GM12878 (cell line): ENCODE measurements at places on chromosomes 4 and X.

- no peak for DNase-seq
These were observed 60.5 kb upstream of the SLC25A4 start for GRCh38 chr4:185082561-185082960.

- DNase-seq, result no peak
These were observed 486.4 kb upstream of the FAT1 start for GRCh38 chr4:187209921-187210613.

- DNase-seq, result no peak
These were observed 42.4 kb downstream of the PTTG2 start for GRCh38 chr4:38002451-38003071.

GRCh38 chr4:7912826-7913225 is 26.8 kb downstream of the AFAP1 start:
- DNase-seq, result no peak

GRCh38 chr4:169416997-169417396 is 146.2 kb upstream of the SH3RF1 start:
- no peak for DNase-seq

- no peak for DNase-seq
These were observed 4.5 kb downstream of the ACSL1 start for GRCh38 chr4:184821242-184821641.

GRCh38 chr4:576245-576821 is at the start of gene TMEM271:
Gene TMEM271, minus strand, starts transcription at chr4:576295. Its CDS starts 233 bp downstream, at chr4:576062.
- no peak for DNase-seq

- no peak for DNase-seq
These were observed 2.3 kb downstream of the SPATA4 start for GRCh38 chr4:176193126-176193525.

DNA sequence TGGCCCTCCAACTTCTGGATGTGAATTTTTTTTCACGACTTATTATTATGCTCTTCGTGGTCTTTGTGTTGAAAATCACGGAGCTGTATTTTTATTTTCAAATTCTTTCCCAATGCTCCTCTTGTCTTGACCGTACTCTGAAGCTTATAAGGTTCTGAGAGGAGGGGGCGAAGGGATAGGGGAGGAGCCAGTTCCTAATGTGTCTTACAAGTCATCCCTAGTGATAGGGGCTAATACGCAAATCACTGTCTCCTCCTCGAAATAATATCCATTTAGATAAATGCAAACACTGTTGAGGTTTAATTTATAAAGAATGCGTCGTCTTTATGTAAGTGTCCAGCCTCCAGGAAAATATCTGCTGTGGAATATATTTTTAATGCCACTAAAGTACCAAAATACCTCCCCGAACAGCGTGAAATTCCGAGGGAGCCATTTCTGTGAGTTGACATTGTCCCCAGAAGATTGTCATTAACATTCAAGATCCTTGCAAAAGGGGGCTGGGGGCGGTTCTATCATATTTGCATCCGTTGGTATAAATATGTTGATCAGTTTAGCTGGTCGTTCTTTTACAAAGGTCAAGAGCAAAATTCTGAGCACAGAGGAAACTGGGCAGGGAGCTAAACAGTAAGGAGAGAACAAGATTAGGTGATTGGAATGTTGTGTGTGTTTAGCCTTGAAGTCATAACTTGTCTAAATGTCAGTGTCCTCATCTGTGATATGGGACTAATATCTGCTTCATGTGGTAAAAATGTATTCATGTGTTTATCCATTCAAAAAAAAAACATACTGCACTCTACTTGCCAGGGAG is 3.7 kb upstream of the FAT1 start:
- no peak for DNase-seq

DNA sequence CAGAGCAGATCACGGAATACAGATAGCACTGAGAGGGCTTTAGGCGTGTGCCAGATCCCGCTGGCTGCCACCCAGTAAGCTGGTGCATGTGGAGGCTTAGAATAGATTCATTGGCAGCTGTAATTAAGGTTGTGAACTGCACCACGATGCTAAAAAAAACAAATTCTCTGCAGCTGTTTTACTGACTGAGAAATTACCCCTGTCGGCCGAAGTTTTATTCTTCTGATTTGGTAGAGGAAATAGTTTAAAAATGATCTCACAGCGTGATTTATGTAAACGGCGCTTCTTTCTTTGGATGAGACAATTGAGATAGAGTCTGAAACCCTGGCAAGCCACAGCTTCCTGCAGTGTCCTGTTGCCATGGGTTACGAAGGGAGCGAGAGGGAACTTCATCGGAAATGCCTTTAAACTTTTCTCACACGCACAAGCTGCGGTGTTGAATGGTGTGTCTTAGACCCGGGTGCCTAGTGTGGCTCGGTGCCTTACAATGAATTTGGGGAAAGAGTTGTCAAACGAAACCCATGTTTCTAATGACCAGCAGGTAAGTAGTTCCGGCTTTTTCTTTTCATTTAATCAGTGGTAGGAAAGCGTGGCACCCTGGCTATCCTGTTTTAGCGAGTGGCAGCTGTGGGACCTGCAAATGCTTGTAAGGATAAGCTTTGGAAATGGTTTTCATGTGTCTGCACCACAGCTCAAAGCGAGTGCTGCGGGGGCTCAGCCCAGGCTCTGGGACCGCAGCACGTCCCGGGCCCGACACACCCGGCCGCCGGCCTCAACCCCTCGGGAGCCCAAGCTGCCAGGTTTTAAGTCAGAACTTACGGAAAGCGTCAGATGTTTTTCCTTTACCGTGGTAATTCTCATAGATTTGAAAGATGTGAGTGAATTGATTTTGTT is 71.7 kb upstream of the HGFAC start:
- no peak for DNase-seq

DNA sequence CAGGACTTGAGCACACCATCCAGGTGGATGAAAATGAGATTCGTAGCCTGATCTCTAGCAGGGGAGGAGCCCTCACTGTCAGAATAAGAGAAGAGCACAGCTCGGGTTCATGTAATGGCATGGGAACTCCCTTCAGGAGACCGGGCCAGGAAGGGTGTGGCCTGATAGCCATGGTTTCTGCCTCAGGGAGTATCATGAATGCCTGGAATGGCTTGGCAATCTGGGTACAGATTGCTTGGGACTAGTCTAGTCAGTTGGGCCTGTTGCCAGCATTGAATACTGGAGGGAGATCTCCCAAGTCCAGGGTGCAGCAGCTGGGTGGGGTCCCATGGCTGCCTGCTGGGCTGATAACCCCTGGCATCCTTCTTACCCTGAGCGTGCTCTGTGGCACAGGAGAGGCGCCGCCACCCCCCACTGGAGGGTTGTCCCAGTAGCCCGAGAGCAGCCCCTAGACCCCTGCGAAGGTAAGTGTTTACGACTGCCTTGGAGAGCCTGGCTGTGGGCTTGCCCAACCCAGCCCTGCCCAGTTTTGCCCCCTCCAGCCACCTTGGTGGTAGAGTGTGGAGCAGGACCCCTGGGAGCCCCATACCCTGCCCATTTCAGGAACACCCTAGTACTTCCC is 298.8 kb downstream of the TEX13A start:
- no peak for DNase-seq
